Stimulated activated CD8-positive, alpha-beta memory T cell treated with anti-CD3 and anti-CD28 coated beads, Interleukin-15, amount 100 ng/mL, for 4 hours (primary cell): ENCODE measurements at places on chromosomes 3 and 15.
A peak's percentile ranks its signal among the peaks of the same experiment; 100 is the strongest.

DNA sequence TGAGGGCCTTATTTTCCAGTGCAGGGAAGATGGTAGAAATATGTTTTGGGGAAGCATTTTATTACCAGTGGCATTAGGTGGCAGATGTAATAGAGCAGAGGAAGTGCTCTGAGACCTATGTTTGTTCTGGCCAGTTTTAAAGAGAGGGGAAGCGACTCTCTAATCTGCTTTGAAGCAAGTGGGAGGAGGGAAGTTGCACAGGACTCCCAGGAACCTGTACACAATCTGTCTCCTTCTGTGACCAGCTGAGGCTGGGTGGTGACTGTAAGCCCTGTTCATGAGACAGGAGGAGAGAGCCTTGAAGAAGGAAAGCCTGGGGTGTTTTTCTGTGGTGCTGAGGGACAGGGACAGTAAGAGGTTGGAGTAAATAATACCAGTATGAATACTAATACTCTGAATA, 60.5 kb downstream of the LPP start:
- no peak for DNase-seq

GRCh38 chr15:77659350-77660321, 26.9 kb upstream of the LINGO1 start:
- no peak for DNase-seq

GRCh38 chr3:143809121-143809621, 39.1 kb downstream of the SLC9A9 start:
- DNase-seq, result no peak

- no peak for DNase-seq
Measured at GRCh38 chr3:142272200-142272891, 47.0 kb upstream of the GK5 start.

- DNase-seq, result peak; percentile 32
Measured at GRCh38 chr3:10192953-10193691, 28.4 kb downstream of the IRAK2 start.

- no peak for DNase-seq
Measured at GRCh38 chr3:12816521-12817342, 20.3 kb downstream of the CAND2 start.

DNA sequence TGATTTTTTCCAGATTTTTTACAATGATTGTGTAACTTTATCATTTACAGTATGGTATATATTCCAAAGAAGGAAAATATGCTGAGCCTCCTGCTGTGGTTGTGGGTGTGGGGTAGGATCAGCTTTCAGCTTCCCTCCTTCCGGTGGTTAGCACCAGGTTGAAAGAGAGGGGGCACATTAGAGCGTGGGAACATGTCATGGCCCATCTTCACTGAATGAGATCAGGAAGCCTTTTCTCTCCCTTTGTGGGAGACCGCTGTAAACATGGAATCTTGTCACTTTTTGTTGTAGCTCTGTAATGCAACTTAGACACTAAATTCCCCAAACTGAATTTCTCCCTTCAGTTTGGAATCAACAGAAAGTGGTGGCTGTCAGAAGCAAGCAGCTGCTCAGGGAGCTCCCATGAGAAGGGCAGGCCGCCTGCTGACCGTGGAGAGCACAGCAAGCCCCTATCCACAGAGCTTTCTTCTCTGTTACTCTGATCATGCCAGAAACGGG, 86.7 kb upstream of the LIMD1 start:
- no peak for DNase-seq

GRCh38 chr15:97745481-97746071, 214.9 kb upstream of the ARRDC4 start:
- DNase-seq, result no peak

DNA sequence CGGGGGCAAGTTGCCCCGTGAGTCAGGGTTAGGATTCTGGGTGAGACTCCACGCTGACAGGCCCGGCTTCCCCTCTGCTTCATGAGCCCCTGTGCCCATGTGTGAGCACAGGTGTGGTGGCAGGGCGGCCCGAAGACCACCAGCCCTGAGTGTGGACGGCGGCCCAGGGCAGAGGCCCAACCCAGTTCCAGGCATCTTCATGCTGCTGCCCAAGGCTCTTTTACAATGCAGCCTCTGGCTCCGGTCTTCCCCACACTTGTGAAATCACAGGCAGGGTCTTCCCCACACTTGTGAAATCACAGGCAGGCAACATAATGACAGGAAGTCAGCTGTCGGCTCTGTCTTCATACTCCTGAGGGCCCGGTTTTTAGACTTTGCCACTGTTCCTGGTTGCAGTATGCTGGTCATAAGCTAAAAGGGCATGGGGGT, 78.8 kb downstream of the AAGAB start:
- DNase-seq, result no peak

DNA sequence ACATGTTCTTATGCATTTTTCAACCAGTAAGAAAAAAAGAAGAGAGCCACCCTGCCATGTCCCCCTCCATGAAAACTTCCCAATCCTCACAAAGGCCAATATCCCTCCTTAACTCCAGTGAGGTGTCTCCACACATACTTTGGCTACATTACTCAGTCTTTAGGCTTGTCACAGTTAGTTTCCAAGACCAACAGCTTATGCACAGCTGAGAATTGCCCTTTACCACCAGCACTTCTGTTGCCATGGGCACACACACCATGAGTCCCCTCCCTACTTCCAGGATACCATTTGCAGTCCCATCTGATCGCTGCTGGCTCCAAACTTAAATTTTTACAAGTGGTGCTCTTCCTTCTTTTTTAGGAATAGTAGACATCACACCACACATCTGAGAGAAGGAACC, 150.3 kb upstream of the STRIT1 start:
- DNase-seq, result no peak

GRCh38 chr15:39153058-39153714, 427.7 kb upstream of the THBS1 start:
- no peak for DNase-seq

- DNase-seq, result no peak
Measured at GRCh38 chr3:179558742-179559364, 3.9 kb upstream of the ACTL6A start.

GRCh38 chr3:121436641-121437040, 109.1 kb downstream of the POLQ start:
- DNase-seq, result no peak

DNA sequence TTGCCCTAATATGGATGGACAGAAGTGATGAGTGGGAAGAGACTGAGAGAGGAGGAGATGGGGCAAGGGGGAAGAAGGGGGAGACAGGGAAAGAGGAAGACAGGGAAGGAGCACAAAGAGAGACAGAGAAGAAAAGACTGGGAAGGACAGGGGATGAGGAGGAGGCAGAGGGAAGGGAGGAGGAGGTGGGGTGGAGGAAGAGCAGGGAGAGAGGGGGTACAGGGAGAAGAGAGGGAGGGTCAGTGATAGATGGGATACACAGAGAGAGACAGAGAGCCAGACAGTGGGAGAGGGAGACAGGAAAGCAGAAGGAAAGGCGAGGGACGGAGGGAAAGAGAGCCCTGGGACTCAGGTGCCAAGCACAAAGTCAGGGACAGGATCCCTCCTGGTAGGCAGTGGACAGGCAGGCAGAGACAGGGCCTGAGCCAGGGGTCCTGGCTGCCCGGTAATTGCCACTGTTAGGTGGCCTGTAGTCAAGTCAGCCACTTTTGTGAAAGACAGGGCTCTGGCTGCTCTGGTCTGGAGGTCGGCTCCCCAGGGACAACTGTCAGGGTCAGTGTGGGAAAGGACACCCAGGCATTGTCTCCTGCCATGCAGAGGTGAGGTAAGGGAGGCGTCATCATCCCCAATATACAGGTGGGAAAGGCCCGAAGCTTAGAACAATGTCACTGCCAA, 9.8 kb downstream of the VILL start:
- no peak for DNase-seq

DNA sequence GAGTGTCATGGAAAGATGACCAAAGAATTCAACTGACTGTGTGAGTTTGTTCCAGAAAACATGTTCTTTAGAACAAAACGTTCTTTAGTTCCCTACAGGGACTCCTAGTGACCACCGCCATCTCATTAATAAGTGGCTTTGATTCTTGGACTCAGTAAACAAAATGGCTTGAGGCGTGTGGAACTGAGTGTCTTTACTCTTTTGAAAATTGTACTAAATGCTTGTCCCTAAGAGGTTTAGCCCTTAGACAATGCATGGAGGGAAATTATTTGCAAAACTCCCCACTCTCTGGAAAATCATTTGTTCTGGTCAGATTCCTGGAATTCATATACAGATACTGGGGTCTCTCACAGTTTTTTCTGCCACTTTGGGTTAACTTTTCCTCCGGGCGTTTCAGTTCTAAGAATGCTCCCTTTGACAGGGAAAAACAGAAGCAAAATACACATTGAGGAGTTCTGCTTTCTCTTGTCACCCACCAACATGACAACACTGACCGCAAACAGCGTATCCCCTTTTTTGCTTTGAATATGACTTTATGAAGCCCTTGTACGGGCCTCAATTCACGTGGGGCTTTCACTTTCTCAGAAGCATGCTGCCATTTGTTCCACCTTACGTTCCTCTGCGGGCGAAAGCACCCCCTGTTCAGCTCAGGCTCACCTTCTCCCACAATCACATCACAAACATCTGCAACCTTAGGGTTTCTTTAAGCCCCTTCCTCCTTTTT, 15.3 kb upstream of the NRROS start:
- DNase-seq, result no peak

GRCh38 chr15:48858401-48858800, 19.5 kb upstream of the EID1 start:
- no peak for DNase-seq

DNA sequence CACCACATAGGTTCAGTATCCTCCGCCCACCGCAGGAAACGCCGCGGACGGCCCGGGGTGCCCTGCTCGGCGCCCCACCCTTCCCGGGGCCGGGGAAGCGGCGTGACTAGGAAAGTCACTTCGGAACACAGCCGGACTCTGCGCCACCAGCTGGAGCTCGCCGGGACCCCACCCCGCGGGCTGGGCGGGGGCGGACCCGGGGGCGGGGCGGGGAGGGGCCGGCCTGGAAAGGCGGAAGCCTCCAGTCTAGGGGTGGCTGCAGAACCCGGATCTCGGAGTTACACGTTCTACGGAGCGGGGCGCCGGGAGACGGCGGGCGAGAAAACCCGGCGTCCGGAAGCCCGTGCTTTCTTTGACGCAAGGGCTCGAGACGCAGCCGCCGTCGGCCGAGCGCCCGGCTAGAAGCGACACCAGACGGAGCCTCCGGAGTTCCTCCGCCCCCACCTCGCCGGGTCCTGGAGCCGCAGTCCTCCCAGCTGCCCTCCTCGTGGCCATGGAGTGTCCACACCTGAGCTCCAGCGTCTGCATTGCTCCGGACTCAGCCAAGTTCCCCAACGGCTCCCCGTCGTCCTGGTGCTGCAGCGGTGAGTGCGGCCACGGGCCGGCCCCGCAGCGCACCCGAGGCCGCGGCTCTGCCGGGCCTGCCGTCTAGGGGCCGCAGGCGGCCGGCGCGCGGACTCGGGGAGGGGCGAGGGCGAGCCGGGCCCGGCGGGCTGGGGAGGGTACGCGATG, at the start of gene USP3:
TSS of gene USP3 (plus strand) at position 347 of the 732 bp plus-strand sequence. CDS start at position 494, 147 bp downstream.
- peak; percentile 94 for DNase-seq

- DNase-seq, result no peak
Measured at GRCh38 chr15:23912191-23912590, 225.1 kb upstream of the NDN start.

- DNase-seq, result no peak
Measured at GRCh38 chr3:124671106-124671505, 59.1 kb upstream of the UMPS start.

- no peak for DNase-seq
Measured at GRCh38 chr3:62167566-62168262, 205.6 kb downstream of the FEZF2 start.

DNA sequence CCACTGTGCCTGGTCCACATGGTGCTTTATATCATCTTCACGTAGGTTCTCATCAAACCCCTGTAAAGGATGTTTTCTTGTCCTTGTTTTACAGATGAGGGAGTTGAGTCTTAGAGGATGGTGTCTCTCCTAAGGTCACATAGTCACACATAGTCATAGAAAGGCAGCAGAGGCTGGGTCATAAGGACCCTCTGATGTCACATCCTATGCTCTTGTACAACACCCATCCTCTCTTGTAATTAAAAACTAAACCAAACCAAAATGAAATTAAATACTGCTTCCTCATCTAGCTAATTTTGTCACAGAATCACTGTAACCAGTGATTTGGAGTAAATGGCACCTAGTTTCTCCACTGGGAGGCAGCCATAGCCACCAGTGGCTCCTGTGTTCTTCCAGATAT, 21.8 kb upstream of the ATP1B3 start:
- no peak for DNase-seq

DNA sequence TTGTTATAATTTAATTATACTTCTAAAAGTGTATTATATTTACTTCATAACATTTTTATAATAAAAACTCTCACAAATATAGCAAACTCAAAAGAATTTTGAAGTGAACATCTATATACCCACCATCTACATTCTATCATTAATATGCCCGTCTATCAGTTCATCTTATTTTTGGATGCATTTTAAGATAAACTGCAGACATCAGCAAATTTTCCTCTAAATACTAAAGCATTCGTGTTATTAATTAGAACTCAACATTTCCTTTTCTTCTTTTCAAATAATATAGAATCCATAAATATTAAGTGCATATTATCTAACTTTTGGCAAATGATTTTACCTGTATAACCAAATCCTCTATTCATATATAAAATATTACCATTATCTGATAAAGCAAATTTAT, 242.9 kb upstream of the BCHE start:
- no peak for DNase-seq

DNA sequence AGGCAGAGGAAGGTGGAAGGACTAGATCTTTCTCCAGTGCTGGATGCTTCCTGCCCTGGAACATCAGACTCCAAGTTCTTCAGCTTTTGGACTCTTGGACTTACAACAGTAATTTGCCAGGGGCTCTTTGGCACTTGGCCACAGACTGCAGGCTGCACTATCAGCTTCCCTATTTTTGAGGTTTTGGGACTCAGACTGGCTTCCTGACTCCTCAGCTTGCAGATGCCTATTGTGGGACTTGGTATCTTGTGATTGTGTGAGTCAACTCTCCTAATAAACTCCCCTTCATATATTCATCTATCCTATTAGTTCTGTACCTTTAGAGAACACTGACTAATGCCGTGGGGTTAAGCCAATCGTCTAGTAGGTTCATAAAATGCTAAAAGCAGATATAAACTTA, 8.8 kb upstream of the B3GNT5 start:
- DNase-seq, result no peak

GRCh38 chr3:30984855-30985749, 90.6 kb upstream of the GADL1 start:
- DNase-seq, result no peak

DNA sequence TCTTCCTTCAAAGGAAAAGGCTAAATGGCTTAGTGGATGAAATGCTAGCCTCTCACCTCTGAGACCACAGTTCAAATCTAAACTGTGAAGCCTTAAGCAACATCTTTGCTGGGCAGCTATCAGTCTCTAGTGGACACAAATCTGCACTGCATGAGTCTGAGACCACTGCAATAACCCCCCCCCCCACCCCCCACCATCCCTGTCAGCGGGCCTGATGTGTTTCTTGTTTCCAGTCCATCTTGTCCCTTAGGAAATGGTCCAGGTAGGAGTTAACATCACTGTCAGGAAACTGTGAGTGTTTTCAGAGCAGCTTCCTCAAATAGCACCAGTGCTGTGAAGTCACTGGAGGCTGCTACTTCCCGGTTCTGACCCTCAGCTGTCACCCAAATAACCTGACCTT, 140.6 kb upstream of the TMCO5A start:
- DNase-seq, result no peak

GRCh38 chr3:46206282-46207015, 1.7 kb downstream of the CCR1 start:
- no peak for DNase-seq
